ENCODE measurements at places on chromosomes 4 and X.

- H3K27ac ChIP-seq: peak overlapping the region; percentile 44
- no peak overlapping the region for H3K4me3 ChIP-seq
- no peaks in the 10 kb centered on the region for H3K36me3 ChIP-seq
- peak; percentile 39 for DNase-seq
Measured at GRCh38 chr4:168515222-168516011, 18.6 kb downstream of the PALLD start.

DNA sequence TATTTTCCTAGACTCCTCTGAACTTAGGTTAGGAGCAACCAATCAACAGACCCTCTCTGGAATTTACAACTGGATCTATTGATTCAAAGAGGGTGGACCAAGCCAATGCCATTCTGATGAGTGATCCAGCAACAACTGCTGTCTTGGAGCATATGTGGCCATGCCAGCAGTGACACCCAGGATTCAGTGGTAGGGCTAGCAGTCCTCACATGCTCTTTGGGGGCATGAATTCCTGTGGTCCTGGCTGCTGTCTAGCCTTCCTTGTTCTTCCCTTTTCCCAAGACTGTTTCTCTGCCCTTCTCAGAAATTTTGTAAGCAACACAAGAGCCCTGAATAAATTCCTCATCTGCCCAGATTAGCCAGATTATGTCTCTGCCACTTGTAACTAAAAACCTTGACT, 61.5 kb upstream of the GATB start:
- no peaks in the 10 kb centered on the region for H3K27me3 ChIP-seq
- no peak for DNase-seq
- H3K36me3 ChIP-seq: no peaks in the 10 kb centered on the region
- H3K4me1 ChIP-seq: no peaks in the 10 kb centered on the region
- no peak overlapping the region for H3K27ac ChIP-seq

DNA sequence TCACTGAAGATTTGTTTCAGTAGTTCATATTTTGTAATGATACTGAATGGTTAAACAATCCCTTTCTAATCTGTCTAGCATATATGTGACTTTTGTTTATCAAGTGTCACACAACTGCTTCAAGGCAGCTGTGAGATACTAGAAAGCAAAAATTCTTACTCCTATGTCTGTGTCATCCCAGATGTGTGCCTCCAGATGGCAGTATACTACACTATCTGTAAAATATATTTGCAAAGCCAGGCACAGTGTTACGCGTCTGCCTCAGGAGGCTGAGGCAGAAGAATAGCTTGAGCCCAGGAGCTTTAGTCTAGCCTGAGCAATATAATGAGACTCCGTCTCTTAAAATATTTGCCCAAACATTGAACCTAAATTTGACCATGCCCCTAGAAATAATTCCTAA, 4.0 kb downstream of the NUDT10 start:
- no peaks in the 10 kb centered on the region for H3K4me1 ChIP-seq
- no peaks in the 10 kb centered on the region for H3K27me3 ChIP-seq
- DNase-seq: peak; percentile 10
- no peak overlapping the region for H3K27ac ChIP-seq
- H3K36me3 ChIP-seq: no peaks in the 10 kb centered on the region

GRCh38 chr4:187417721-187418120, 577.9 kb upstream of the ZFP42 start:
- no peaks in the 10 kb centered on the region for H3K27me3 ChIP-seq
- H3K27ac ChIP-seq: no peak overlapping the region
- no peaks in the 10 kb centered on the region for H3K36me3 ChIP-seq
- H3K4me3 ChIP-seq: no peak overlapping the region
- no peaks in the 10 kb centered on the region for H3K4me1 ChIP-seq

- H3K4me3 ChIP-seq: no peak overlapping the region
- peak; percentile 84 for DNase-seq
- peak overlapping the region; percentile 87 for H3K27ac ChIP-seq
- H3K4me1 ChIP-seq: peaks cover 25% of the 10 kb centered on the region
- peaks cover 9% of the 10 kb centered on the region for H3K36me3 ChIP-seq
Measured at GRCh38 chrX:154369449-154370299, 4.8 kb downstream of the FLNA start.

DNA sequence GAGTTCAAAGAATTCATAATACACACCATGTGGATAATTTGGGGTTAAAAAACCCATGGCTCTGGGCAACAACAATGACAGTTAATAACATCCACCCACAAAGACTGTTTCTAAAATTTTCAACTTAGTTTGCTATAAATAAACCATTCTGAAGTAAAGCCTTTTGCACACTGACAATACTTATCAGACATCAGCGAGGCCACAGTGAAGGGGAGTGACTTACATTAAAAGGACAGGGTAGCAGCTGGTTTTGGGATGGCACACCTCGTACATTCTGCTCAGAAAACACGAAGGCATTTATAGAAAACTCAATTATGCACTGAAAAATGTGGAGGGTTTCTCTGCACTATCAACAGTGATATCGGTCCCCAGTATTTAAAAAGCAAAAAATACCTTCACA, 4.9 kb upstream of the ASB11 start:
- H3K36me3 ChIP-seq: no peaks in the 10 kb centered on the region
- H3K4me3 ChIP-seq: no peak overlapping the region
- DNase-seq: no peak
- H3K27ac ChIP-seq: no peak overlapping the region
- H3K27me3 ChIP-seq: no peaks in the 10 kb centered on the region

- no peak overlapping the region for H3K27ac ChIP-seq
- no peaks in the 10 kb centered on the region for H3K36me3 ChIP-seq
- no peak for DNase-seq
- no peak overlapping the region for H3K4me3 ChIP-seq
- peaks cover 8% of the 10 kb centered on the region for H3K4me1 ChIP-seq
Measured at GRCh38 chr4:107870916-107871786, 46.4 kb downstream of the SGMS2 start.

- no peaks in the 10 kb centered on the region for H3K36me3 ChIP-seq
- no peaks in the 10 kb centered on the region for H3K4me1 ChIP-seq
Measured at GRCh38 chrX:20046864-20047263, 56.0 kb upstream of the BCLAF3 start.

DNA sequence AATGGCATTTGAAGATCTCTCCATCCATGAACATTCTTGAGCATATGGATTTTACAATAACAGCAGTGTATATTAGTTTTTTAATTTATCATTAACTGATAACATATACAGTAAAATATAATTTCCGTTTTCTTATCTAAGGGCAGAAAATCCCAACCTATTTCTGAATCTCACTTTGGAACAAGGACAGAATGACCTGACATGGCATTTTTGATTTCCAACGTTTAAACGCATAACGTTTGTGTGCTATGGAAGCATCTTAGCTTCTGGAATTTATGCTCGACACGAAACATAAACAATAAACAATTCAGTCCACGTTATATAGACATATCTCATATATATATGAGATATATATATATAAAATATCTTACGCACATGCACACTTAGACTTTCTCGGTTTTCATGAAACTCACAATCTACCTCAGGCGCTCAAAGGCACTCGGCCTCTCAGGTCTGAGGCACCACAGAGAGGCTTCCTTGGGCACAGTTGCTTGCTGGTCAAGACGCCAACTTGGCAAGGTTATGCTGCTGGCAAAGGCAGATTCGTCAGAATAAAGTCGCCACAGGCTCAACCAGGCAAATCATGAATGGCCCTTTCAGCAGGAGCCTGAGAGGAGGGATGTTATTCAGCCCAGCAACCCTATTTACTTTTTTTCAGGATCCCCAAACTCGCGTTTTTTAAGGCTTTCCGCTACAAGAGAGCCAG, 1.0 kb upstream of the UGT8 start:
- H3K36me3 ChIP-seq: no peaks in the 10 kb centered on the region
- H3K27ac ChIP-seq: no peak overlapping the region
- H3K27me3 ChIP-seq: no peaks in the 10 kb centered on the region
- DNase-seq: peak; percentile 13

DNA sequence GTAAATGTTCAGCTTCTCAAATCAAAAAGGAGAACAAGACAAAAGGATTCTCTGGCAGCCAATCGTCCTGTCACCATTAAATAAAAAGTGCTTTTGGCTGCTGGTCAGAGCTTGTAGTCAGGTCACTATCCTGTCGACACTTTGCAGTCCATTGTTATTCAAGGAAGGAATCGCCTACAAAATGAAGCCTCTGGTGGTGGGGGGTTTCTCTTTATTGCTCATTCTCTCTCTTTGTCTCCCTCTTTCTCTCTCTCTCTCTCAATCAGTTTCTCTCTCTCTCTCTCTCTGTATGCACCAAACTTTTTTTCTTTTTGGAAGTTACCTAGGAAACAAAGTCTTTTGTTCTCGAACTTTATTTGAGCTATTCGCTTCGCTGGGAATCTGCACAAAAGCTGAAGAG, 17.6 kb upstream of the SCML1 start:
- no peak overlapping the region for H3K4me3 ChIP-seq
- no peak for DNase-seq
- no peaks in the 10 kb centered on the region for H3K4me1 ChIP-seq
- H3K27ac ChIP-seq: no peak overlapping the region
